ENCODE measurements at places on chromosomes 4 and X.

GRCh38 chr4:85676050-85676425 is 201.1 kb downstream of the ARHGAP24 start:
- no peak for DNase-seq

- no peak for DNase-seq
These were observed 52.5 kb downstream of the LINC00632 start for GRCh38 chrX:140762061-140762460.

DNA sequence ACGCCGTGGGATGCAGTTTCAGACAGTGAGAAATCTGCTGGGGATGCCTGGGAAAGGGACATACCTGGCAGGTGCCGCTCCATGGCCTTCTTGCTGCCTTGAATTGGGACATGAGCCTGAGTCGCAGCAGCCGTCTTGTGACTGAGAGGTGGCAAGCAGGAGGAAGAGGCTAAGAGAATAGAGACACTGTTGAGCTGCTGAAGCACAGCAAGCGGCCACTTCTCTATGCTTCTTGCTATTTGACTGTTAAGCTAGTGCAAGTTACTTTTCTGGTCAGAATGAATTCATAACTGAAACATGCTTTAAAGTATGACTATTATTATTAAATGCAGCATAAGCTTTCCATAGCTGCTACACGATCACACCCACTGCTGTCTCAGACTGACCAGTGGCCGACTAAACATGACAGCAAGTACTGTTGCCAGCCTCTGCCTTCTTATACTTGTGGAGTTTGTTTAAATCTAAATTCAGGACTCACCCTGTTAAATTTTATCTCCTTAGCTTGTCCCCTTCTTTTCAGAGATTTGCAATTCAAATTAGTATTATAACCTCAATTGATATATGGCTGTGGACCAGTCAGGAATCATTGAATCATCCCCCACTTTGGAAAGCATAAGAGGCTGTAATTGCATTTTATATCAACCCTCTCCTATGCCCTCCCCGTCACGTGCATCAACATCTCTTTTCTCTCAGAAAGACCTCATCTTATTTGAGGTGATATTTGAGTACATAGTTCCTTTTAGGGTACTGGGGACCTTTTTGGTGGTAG is 24.8 kb upstream of the ACSL1 start:
- DNase-seq = no peak

- no peak for DNase-seq
These were observed 24.4 kb upstream of the LHFPL1 start for GRCh38 chrX:112704187-112704586.

DNA sequence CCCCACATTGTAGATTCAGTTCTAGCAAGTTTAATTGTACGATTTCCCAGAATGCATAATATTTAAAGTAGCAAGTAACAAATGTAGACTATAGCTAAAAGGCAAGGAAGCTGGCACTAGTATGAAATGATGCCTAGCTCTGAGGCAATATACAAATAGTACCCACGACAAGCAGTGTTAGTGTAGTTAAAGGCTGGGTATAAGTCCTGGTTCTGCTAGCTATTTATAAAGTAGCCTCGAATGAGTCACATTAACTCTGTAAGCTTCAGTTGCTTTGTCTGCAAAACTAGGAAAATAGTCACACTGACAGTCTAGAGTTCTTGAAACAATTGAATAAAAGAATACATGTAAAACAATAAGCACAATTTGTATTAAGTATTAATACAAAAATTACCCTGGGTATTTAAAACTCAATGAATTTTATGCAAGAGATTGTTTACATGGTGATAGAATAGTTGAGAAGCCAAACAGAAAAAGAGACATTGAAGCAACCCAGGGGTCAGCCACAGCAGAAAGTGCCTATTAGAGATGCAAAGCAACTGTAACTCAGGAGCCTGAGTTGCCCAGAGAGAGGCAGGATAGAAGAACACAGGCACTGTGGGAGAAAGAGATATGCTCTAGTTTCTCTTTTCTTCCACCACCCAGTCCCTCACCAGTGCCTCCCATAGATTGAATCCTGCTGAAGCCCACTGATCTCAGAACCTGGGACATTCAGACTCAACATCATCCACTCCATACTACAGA is 949.0 kb downstream of the C4orf33 start:
- no peak for DNase-seq

- DNase-seq = no peak
These were observed 344.0 kb upstream of the EPHA5 start for GRCh38 chr4:66014146-66014765.

DNA sequence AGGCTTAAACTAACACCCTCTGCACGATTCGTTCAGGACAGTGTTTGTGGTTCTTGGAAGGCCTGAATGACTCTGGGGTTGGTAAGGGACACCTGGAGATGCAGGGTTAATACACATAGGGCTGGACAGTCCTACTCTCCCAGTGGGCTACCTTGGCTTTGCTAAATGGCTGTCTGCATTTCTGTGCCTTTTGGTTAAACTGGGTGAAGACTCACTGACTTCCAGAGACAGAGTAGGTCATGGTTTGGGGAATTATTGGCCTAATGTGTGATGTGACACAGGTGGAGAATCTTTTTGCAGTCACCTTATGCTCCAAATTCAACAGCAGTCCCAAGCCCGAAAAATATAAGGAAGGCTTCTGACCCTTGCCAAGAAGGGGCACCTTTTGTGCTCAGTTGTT is 10.5 kb downstream of the POU4F2 start:
- DNase-seq = no peak

GRCh38 chr4:145297556-145297955 is 117.2 kb upstream of the OTUD4 start:
- DNase-seq = no peak

GRCh38 chrX:37820646-37821045 is 26.7 kb downstream of the DYNLT3 start:
- DNase-seq = no peak

- DNase-seq = no peak
These were observed 46.9 kb upstream of the SMARCAD1 start for GRCh38 chr4:94160774-94161173.

GRCh38 chr4:164876700-164877324 is at the start of gene APELA:
APELA (plus strand) TSS chr4:164877178; CDS start chr4:164877332, 154 bp downstream.
- no peak for DNase-seq

DNA sequence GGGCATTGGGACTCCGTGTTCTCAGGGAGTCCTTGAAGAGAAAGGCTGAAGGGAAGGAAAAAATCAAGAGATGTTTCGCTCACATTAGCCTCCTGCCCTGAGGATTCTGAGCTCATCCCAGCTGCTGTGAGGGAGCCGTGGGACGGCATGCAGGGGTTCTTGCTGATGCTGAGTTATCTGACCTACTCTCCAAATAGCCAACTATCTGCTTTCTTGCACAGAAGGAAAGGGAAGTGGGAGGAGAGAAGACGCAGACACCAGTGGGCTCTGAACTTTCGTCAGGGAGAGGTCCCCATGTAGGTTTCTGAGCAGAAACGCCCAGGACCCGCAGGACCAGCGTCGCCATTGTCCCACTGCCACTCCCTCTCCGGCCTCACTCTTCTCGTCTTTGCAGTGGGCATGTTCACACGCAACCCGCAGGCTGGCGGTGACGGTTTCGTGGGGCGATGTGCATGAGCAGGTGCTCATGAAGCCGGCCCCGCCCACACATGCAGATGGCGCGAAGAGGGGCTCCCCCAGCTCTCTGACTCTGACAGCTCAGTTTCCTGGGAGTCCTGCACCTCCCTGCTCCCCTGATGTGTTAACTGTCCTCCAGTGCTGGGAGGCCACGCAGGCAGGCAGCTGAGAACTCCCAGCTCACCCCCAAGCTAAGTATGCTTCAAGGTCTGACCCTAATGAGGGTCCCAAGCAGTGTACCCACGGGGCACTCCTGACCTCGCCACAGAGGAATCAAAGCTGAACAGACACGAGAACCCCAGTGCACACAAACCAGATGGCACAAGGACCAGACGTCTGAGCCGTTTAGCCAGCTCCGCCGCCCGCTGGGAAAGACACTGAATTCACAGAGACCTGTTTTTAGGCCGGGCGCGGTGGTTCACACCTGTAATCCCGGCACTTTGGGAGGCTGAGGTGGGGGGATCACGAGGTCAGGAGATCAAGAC is 13.6 kb upstream of the ABLIM2 start:
- DNase-seq = no peak

DNA sequence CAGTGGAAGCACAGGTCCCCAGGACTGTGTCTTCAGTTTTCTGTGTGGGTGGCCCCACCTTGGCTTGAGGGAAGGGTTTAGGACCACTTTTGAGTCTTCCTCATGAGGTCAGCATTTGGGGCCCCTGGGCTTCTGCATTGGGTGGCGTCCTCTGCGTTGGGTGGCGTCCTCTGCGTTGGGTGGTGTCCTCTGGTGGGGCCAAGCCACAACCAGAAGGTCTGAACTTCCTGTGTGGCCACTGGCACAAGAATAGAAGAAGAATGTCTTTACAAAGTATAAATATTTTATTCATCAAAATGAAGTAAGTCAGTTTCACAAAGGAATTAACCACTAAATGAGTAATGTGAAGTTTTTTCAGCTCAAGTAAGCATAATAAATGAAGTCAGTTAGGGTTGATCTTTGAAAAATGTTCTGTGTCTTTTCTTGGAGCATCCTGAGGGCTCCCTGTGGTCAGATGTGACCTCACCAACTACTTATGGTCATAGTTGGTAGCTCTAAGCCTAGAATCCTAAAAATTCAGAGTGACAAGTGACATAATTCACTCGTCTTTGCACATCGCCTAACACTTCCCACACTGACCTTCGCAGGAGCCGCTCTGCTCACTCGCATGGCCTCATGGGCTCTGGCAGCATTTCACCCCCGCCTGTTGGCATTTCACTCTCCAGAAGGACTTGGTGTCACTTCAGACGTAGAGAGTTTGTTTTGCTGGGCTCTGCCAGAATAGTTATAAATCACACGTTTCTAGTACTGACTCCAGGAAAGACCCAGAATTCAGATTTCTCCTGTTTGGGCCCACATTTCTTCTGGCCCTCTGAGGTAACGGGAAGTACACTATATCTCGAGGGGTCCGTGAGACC is 39.0 kb upstream of the HGFAC start:
- DNase-seq = peak; percentile 63

DNA sequence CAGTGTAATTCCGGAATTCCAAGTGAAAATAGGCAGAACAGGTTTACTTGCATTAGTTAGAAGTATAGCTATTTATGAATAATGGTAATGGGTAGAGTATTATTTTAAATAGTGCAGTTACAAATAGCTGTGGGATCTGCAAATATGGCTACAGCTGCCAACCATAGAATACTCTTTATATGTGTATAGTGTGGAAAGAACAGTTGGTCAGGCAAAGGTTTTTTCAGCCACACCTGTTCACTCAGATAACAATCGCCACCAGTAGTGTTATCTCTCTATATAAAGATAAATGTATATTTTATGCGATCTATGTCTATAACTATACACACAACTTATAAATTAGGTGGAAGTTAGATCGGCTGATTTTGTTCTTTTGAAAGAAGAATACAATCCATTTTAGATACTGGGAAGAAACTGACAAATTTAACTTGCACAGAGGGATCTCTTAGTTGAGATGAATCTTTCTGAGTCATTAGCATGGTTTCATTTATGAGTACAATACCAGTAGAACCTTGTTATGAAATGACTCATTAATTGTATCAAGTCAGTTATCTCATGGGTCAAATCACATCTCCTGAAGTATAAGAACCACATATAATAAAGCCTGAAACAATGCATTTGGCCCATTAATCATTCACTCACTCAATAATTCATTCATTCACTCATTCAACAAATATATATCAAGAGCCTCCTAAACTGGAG is 100.9 kb upstream of the NR3C2 start:
- DNase-seq = no peak

DNA sequence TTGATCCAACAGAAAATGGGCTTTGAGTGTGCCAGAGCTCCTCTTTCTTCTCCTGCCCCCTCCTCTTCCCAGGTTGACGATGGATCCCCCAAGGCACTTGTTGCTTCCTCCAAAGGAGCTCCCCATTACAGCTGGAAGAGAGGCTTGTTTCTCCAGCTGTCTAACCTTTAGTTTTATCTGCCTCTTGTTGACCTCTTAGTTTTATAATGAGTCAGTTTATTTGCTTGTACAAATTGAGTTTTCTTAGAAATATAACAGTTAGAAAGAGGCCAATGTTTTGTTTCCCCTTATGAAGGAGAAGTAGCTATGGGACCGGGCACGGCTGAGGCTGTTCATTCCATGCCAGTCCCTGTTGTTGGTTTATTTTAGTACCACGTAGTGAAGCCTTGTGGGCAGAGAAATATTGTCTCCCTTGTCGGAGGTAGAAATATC is 158.2 kb downstream of the SPRY1 start:
- DNase-seq = no peak

DNA sequence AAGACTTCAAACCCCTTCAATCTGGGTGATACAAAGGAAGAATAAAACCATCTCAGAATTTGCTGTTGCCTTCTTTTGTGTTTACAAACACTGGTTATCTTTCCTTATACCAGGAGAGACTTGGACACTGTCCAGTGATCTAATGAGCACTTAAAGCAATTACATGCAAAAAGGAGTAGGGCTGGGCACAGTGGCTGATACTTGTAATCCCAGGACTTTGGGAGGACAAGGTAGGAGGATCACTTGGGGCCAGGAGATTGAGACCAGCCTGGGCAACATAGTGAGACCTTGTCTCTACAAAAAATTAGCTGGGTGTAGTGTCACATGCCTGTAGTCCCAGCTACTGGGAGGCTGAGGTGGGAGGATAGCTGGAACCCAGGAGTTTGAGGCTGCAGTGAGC is 95.7 kb upstream of the DRD5 start:
- no peak for DNase-seq

- no peak for DNase-seq
These were observed 94.7 kb downstream of the SEL1L3 start for GRCh38 chr4:25767877-25768725.

- no peak for DNase-seq
These were observed 41.0 kb upstream of the SORBS2 start for GRCh38 chr4:185852961-185853360.

DNA sequence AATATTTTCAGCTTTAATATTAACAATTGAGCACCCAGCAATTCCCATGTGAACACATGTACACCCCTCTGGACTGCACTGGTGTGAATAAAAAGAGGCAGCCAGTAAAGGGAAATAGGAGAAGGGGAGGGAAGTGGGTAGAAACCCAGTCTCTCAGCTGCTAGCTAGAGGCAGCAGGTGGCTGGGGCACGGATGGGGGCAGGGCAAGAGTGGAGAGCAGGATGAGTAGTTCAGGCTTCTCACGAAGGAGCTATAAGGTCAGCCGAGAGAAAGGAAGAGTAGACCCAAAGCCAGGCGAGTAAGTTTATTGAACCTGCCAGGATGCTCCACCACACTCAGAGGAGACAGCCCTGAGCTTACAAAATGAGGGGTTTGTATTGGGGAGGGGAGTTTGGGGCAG is 184.8 kb upstream of the MTMR8 start:
- DNase-seq = no peak

DNA sequence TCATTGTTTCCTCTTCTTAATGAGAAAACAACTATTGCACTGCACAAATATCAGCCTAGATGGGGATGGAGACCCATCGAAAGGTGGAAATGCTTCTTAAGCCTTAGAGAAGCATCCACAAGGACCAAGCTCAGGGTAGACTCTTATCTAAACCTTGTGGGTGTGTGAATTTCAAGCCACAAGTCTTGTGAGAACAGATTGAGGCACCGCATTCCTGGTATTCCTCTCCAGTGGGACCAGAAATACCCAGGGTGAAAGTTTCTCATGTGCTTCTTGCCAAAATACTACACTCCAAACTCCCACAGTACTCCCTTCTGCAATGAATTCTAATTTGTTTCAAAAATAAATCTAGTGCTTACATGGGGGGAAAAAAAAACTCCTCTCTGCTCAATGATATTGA is 375.6 kb downstream of the PDGFC start:
- no peak for DNase-seq

Data from upper lobe of right lung (tissue), 1 donor.